Stimulated activated CD4-positive, alpha-beta T cell treated with anti-CD3 and anti-CD28 coated beads, TNF-alpha, amount 100 ng/mL, for 24 hours (primary cell): ENCODE measurements at places on chromosomes 3 and 15.

DNA sequence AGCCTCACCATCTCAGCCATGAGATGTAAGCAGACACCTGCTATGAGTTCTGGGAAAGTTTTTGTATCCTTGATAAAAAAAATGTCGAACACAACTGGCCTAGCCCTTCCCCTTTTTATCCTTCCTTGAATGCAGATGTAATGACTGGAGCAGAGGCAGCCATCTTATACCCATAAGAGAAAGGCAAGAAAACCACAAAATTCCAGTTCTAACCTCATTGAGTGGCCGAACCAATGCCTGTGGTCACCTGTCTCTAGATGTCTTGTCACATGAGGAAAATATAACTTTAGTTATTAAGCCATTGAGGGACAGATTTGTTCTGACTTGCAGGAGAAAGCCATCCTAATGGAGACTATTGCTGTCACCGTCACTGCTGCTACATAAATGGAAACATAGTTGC, 80.4 kb upstream of the SLC6A6 start:
- no peak for DNase-seq

DNA sequence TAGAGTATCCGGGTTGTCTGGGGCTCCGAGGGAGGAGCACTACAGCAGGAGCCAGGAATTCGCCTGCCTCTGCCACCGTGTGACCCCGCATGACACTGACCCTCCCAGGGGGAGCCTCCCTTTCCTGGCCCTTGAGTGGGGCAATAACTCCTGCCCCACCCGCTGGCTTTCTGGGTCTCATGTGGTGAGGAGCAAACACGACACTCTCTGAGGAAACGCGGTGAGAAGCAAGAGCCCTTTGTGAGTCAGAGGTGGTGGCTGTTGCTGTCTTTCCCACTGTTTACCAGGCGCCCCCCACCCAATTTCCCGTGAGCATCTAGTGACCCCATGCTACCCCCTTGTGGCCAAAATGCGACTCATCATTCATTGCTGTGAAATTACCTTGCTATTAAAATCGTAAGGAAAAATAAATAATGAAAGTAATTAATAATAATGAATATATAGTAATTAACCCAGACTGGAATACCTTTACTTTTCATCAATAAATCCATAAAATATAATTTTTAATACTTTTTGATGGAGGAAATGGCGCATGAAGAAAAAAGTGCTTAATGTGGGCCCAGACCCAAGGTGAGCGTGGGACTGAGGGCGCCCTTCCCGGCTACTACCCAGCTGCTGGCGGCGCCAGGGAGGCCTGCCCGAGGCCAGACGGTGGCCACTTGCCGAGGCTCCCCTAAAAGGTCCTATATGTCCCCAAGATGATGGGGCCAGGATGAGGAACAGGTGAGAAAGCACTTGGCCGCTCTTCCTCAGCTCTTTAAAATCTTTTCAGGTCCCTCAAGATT, 29.3 kb downstream of the CCNL1 start:
- peak; percentile 52 for DNase-seq

DNA sequence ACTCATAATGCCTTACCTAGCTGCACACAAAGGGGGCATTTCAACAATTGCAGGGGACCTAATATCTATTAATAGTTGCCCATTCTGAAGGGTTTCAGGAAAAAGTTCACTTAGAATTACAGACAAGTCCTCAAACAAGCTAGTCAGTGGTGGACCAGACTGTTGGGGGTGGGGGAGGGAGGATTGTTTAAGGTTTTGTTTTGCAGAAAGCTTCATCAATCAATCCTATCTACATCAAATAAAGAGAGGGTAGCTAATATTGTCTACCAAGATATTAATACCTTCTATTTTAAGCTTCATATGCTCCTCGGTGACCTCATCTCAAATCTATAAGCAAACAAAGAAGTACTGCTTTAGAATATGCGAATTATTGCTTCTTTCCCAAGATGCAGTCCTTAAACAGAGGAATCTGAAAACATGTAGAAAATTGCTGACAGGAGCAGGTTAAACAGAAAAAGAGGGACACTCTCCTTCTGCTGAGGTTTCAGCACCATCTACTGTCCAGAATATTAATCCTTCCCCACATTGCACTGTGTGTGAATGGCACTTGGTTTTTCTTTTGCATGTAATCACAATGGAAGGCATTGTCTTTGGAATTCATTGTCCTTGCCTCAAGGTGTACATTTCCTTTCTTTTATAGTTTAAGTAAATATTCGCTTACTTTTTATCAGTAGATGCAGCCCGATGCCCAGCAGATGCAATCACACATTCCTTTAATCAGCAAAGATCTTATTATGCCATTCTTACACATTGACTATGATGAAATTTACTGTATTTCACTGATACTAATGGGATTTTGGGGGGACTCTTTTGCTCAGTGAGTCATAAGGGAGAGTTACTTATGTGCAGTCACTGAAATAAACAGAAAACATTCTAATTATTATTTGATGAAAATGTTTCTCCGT, 94.7 kb downstream of the IL5RA start:
- DNase-seq, result no peak

GRCh38 chr15:96551196-96551595, 220.7 kb downstream of the NR2F2 start:
- no peak for DNase-seq

DNA sequence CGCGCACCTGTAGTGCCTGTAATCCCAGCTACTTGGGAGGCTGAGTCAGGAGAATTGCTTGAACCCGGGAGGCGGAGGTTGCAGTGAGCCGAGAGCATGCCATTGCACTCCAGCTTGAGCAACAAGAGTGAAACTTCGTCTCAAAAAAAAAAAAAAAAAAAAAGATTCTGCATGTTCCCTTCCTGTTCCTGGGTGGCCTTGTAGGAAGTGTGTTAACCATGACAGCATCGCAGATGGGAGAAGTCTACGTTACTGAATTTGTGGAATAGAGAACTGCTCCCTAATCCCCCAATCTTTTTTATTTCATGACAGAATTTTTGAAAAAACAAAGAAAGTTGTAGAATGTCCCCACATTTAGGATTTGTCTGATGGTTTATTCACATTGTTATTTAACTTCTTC, 45.4 kb downstream of the FOXL2 start:
- DNase-seq, result no peak

DNA sequence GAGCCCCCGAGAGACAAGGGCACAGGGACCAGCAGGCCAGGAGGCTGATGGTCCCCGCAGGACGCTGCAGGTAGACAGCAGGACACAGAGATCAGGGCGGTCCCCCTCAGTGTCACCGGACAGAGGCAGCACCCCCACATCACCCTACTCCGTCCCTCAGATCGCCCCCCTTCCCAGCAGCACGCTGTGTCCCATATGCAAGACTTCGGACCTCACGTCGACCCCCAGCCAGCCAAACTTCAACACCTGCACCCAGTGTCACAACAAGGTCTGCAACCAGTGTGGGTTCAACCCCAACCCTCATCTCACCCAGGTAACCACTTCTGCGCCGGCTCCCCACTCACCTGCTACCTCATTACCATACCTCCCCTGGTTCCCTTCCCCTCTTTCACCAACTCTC, 49.1 kb upstream of the APEH start:
- no peak for DNase-seq

GRCh38 chr3:166444756-166445155, 607.5 kb upstream of the BCHE start:
- no peak for DNase-seq

- no peak for DNase-seq
These were observed 52.0 kb downstream of the DNAJC13 start for GRCh38 chr3:132469326-132469725.

GRCh38 chr3:172475703-172476102, 27.4 kb upstream of the GHSR start:
- DNase-seq, result no peak

DNA sequence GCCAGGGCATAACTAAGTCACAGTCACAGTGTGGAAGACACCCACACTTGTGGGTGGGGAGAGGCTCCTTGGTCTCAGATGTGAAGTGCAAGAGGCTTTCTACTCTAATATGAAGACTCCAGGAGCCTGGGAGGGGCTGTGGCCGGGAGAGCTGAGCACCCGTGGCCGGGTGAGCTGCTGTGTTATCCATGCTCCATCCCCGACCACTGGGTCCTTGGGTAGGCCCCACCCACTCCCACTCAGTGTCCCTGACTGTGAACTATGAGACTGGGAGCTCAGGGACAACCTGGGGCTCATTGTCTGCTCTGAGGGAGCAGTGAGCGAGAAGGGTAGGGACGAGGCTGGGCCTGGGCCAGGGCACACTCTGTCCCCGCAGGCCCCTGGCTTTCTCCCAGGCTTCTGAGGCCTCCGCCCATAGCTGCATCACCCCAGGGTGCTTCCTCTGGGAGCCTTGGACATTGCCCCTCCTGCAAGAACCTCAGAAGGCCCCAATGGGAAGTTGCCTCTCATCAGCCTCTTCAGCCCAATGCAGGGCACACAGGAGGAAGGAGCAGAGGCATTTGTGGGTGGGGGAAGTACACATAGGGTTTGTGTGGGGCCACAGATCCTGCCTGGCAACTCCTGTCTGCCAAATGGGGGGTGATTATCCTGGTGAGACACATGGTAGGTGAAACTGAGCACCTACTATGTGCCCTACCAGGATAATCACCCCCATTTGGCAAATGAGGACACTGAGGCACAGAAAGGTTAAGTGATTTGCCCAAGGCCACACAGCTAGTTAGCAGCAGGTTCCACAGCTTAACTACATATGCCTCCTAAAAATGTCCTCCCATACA, 2.4 kb downstream of the ANPEP start:
- DNase-seq, result no peak

- peak; percentile 5 for DNase-seq
These were observed 164.8 kb downstream of the ERC2 start for GRCh38 chr3:56303487-56303886.

DNA sequence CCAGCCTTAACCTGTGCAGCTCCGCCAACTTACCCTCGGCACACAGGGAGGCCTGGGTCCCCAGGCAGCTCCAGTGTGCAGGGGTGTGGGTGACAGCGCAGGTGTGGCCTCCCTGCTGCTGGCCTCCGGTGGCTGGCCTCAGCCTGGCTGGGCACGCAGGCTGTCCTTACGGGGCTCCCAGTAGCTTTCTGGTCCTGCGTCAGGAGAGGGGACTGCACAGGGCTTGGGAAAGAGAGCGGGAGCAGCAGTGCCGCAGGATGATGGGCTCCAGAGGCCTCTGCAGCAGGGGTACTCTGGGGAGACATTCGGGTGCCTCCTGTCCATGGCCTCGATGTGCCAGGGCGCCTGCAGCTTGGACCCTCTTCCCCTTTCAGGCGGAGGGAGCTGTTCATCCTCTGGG, 9.4 kb downstream of the APBA2 start:
- no peak for DNase-seq

GRCh38 chr3:30292192-30292893, 314.1 kb upstream of the TGFBR2 start:
- no peak for DNase-seq

DNA sequence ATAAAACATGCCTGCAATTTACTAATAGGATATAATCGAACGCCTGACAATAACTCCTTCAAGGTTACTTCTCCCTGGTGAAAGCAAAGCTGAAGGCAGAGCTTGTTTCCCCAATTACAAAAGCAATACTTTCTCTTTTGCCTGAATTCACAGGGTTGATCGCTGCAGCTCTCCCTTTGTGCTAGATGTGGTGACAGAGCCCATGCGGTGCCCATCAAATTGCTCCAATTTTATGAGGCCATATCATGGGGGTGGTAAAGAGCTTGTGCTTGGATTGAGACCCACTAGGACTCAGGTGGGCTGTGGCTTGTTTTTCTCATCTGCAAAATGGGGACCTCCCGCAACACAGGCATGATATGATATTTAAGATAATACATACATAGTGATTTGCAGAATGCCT, 143.4 kb downstream of the GREM1 start:
- DNase-seq, result no peak

DNA sequence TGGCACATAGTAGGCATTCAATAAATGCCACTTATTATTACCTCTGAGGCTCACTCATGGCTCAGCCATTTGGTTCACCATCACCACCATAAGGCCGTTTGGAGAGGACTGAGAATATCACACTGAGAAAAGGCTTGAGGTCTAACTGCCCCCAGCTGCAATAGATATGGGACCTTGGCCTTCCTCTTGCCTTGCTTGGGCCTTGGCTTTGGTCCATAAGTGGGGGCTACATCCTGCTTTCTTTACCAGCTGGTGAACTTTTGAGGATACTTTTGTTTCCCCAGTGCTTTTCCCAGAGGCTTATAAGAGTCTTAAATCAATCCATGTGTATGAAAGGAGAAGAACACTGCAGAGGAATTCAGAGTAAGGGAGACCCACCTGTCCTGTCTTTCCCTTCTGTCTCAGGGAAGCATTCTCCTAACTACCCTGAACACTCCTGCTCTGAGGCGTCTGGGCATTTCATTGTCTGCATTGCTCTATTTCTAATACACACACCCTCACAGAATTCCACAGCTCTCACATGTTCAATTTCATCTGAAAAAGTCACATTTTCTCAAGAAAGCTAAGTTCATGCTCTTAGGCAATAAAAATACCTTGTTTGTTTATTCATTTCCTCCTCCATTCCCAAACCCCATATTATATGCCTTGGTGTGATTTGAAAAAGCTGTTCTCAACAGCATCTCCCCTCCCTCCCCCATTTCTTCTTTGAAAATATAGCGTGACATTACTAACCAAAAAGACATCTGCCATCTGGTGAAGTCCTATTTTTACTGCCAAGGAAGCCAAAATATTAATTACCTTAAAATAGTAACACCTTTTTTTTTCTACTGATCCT, 22.5 kb upstream of the KCNMB2 start:
- no peak for DNase-seq

DNA sequence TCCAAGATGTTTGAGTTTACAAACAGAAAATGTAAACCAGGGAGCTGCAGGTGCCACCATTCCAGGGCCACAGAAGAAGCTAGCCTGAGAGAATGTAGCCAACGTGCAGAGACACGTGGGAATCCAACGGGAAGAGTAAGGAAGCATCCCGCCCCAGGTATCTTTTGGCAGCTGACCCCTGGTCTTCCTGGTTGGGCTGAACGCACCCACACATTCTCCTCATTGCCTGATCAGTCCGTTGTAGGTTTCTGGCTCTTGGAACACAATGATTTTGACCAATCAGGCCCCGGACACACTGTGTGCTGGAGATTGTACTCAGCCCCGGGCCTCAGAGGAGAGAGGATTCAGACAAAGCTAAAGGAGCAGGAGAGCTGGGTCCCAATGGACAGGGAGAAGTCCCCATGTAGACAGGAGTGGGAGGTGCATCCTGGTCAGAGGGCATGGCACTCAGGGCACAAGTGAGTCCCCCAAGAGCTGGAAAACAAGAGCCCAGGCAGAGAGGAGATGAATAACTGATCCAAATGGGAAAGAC, 102.3 kb downstream of the TPRA1 start:
- no peak for DNase-seq
